ENCODE measurements at places on chromosomes 12 and 14.

- no peak for DNase-seq
Observed at GRCh38 chr12:121187501-121187900, 22.4 kb upstream of the P2RX4 start.

DNA sequence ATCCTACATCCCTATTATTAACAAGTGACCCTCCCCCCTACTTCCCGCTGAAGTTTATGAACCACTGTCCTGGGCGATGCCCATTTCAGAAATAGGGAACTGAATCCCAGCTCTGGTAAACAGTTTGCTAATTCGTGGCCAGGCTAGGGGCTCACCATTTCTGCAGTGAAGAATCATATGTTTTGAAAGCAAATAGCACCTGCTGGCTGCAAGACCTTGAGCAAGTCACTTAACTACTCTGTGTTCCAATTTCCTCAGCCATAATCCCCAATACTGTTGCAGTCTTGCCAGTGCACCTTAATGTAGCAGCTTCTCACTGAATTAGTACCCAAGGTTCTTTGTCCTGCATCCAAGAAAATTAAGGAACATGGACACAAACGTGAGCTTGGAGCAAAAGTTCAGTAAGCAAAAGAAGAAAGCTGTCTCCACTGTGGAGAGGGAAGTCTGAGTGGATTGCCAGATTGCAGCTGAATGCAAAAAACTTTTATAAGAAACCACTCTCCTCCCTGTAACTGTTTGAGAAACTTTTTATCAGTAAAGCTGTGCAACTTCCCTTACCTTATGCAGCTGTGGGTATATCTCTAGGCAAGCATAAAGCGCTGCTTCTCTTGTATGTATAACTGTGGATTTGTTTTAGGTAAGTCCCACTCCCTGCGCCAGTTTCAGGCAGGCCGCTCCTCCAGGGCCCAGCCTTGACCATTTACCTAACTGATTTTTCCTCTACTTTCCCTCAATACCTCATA is 824 bp downstream of the OAS1 start:
- DNase-seq = peak; percentile 29

DNA sequence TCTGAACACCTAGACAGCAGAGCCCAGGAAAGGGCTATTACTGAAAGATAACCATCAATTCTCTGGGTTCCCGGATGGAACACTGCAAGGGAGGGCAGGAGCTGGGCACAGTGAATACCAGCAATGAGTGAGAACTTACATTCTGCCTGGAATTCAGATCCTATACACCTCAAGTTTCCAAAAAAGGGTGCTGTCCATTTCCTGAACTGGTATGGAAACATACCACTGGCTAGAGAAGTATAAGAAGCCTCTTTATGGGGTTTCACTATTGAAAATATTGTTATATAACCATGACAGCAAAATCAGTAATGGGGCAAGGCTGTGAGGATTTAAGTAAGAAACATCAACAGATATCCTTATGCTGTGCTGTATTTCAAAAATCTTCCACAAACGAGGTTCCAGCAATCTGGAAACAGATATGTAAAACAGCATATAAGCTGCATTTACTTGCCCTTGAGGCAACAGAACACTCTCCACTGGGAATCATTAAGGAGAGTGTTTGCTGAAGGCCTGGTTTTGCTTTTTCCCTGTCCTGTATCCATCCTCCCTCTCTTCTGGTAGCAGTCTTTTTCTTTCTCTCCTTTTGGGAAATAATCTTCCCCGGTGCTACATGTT is 53.3 kb upstream of the GTF2A1 start:
- no peak for DNase-seq

GRCh38 chr14:91225025-91225424 is 19.5 kb downstream of the GPR68 start:
- no peak for DNase-seq

DNA sequence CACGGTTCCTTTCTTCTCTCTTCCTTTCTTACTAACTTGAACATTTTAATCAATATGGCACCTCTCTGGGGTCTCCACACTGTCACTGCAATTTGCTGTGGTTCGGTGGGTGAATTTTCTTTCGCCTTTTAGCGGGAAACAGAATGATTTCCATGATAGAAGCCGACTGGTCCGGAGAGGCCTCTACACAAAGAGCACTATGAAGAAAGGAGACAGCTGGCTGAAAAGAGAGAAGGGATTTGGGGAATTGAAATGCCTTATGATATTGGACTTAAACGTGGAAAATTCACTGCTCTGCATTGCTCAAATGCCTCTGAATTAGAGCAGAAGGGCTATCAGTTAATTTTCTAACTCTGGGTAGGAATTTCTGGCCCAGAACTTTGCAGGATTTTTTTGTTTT is 55.9 kb downstream of the KCNA5 start:
- no peak for DNase-seq

- no peak for DNase-seq
Observed at GRCh38 chr12:130728158-130729058, 12.3 kb upstream of the RIMBP2 start.

DNA sequence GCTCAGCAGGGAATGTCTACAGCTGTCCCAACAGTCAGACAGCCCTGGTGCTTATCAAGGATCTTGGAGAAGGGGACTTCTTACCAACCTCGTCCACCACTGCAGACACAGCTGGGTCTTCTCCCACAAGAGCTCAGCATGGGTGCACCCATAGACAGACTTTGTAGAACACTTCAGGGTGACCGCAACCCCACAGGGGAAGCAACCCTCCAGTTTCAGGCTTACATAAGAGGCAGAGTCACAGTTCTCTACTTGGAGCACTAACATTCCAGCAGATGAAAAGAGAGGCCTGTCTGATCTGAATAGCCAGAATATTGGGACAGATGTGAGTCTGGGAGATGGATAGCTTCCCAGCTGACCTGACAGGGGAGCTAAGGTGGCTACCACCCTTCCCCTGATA is 3.5 kb upstream of the CLEC1A start:
- DNase-seq = peak; percentile 31

- peak; percentile 3 for DNase-seq
Observed at GRCh38 chr12:65232476-65233077, 45.9 kb upstream of the MSRB3 start.

DNA sequence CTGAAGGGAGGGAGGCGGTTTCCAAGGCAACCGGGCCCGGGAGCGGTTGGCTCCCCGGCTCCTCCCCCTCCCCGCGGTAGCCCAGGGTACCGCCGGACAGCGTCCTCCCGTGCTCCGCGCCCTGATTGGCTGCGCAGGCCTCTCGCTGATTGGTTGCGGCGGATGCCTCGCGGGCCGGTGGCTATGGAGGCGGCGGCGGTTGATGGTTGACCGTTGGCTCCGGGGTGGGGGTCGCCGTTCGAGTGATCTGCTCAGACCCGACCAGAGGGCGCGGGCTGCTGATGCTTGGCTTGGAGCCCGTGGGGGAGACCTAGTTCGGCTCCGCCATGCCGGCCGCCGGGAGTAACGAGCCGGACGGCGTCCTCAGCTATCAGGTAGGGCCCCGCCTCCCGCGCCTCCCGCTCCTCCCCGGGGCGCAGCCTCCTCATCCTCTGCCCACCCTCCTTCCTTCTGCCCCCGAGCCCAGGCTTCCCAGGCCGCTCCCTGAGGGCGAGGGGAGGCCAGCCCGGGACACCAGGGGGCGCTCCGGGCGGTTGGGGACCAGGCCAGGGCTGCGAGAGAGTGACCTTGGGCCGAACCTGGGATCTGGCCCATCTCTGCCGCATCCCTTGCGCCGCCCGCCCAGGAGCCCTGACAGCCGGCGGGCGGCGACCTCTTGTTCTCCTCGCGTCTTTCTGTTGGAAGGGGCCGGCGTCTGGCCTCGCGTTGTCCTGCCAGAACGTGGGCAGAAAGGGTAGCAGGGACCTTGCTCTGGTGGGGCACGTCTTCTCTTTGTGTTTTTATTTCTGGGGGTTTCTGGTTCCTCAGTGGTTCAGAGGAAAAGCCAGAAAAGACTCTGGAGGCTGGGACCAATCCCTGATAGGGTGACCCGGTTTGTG is at the start of gene SLC4A8:
SLC4A8 (plus strand) TSS at position 170 of the 878 bp plus-strand sequence; CDS start at position 327, 157 bp downstream.
- peak; percentile 97 for DNase-seq

DNA sequence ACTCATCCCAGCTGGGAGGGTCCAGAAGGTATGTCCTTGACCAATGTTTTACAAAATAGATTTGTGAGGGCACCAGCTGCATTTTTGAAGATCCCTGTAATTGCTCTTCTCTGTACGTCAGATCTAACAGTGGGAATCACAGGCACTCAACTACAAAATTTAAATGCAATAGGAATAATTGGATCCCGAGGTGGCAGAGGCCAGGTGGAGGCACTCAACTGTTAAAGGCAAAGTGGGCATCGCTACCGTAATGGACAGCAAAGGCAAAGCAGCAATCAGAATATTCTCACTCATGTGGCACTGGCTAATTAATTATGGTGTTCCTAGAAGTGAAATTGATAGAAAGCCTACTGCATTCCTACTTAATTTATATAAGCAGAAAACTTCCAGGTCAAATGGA is 27.9 kb upstream of the PSMC1 start:
- no peak for DNase-seq

DNA sequence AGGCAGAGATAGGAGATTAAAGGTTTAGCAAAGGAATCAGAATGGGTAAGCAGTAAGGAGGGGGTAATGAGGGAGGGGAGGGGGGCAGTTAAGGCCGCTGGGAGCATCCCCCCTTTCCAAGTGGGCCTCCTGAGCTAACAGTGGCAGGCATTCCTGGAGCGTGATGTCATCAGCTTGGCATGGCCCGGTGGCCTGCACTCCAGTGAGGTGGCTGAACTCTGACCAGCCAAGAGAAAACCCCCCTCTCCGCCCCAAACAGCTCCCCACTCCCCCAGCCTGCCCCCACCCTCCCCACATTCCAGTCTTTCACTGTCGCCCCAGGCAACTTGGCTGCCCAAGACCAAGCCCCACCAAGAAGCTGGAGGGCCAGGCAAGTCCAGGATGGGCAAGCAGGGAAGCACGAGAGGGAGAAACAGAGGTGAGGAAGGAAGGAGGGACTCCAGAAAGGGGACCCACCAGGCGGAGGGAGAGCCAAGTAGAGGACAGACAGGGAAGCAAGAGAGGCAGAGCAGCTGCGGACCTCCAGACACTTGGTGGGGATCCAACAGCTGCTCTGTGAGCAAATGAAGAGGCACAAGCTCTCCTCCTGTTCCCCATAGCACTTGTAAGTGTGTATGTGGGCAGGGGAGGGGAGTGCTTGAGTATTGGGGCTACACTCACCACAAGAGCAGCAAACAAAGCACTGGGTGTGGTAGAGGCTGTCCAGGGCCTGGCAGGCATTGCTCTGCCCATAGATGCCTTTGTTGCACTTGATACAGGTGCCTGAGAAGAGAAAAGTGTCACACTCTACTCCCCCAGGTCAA is 4.5 kb downstream of the AJUBA start:
- DNase-seq = no peak

- DNase-seq = no peak
Observed at GRCh38 chr14:70573050-70573449, 27.4 kb downstream of the MED6 start.

GRCh38 chr12:21655591-21655990 is 2.1 kb downstream of the LDHB start:
- no peak for DNase-seq

GRCh38 chr12:58224536-58225105 is 283.3 kb downstream of the ATP23 start:
- DNase-seq = no peak

DNA sequence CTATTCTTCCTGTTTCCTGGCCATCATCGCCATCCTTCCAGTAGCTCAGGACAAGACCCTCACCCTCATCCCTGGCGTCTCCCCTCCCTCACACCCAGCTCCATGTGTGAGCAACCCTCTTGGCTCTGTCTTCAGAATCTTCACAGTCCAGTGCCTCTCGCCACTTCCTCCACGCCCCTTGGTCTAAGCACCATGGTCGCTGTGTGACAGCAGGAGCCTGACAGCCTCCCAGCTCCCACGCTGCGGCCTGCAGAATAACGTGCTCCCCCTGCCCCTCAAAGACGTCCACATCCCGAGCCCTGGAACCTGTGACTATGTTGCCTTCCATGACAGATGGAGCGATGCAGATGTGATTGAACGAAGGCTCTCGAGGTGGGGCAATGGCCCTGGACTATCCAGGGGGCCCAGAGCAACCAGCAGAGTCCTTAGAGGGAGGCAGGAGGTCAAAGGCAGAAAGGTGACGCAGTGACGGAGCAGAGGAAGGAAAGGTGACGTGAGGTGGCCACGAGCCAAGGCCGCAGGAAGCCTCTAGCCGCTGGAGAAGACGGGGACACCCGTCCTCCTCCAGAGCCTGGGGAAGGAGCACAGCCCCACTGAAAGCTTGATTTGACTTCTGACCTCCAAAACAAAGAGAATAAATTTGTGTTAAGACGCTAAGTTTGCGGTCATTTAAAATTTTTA is 139.8 kb downstream of the CALM1 start:
- DNase-seq = no peak

DNA sequence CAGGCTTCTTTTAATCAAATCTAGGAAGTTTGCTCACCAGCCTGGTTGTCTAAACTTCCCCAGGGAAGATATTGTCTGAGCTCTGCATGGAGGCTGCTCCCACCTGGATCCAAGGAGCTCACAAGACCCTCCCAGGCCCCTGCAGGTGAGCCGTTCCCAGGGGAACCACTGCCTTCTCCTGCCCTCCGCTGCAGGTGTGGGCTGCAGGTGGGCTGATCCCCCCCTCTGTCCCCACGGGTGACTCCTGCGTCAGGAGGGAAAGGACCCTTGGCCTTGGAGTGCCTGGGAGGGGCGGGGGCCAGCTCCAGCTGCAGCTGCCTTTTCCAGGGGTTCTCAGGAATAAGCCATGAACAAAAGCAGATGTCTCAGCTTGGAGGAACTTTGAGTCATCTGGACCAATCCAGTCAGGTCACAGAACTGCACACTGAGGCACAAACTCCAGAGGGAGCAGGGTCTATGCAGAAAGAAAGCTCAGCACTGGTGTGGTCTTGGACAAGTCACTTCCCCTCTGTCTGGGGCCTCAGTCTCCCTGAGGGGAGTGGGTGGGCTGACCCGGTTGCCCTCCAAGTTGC is 246.6 kb upstream of the RTL1 start:
- no peak for DNase-seq

- DNase-seq = no peak
Observed at GRCh38 chr14:99384450-99385417, 95.9 kb downstream of the SETD3 start.

DNA sequence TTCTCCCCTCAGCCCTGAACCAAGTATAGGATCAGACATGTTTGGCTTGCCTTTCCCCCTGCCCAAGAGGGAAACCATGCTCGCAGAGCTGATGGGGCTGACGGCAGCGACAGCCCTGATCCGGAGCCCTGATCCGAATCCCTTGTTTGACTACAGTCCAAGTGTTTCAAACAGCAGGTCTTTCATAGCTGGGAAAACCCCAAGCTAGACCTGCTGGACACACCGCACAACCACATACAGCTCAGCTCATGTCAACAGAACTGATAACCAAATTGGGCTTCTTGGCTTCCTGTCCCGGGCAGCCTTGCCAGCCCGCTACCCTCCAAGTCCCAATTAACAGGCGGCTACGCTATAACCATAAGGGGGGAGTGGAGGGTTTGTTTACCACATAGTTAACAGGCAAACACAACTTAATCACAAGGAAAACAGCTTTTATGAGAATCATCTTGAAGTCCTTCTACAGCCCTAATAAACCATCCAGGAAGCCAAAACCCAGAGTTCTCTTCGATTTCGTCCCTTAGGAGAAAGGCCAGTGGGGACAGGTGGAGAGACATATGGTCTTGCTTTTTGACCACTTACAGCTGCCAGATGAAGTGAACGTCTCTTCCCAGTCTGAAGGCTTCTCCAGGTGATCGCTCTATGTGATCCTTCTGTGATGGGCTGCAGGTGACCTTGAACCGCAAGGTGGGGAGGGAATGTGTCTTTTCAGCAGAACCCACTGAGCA is 64.5 kb upstream of the MANSC4 start:
- no peak for DNase-seq

- no peak for DNase-seq
Observed at GRCh38 chr12:68896881-68897540, 36.0 kb downstream of the CPM start.

- DNase-seq = peak; percentile 63
Observed at GRCh38 chr14:50542941-50543418, 10.6 kb upstream of the MAP4K5 start.

Measured in globus pallidus (tissue), 1 donor.